ENCODE measurements at places on chromosomes 11 and 22. TPM values are rescaled to one million over a fixed set of nuclear protein-coding genes. Genes with fewer than 3 reads are reported as not detected.

Gene OR52I1
- not detected for total RNA-seq

Gene CD3D
- not detected for total RNA-seq

Gene MPPED2
- 0.44 TPM for total RNA-seq

Gene EHF
- total RNA-seq = 0.33 TPM

Gene MS4A12
- total RNA-seq = not detected

Gene MCAM
- 2.3 TPM for total RNA-seq

Gene RIBC2
- under 0.01 TPM for total RNA-seq

Gene PHOX2A
- not detected for total RNA-seq

Gene MPZL2
- 0.73 TPM for total RNA-seq

Gene MAP6
- total RNA-seq = 1.2 TPM

Gene CHRNA10
- 0.50 TPM for total RNA-seq

Gene IGLL1
- not detected for total RNA-seq

Gene KCNJ5
- total RNA-seq = 0.17 TPM

Gene MS4A7
- not detected for total RNA-seq

Gene C11orf86
- not detected for total RNA-seq

Gene UNC93B1
- 15.7 TPM for total RNA-seq

Gene HSPB2
- total RNA-seq = 0.99 TPM

Gene MSANTD4
- 36.9 TPM for total RNA-seq

Gene LRRC74B
- not detected for total RNA-seq

Gene OR51B4
- not detected for total RNA-seq

Gene POTEH
- total RNA-seq = not detected

Gene ARHGEF17
- total RNA-seq = 44.7 TPM

Gene GRAP2
- not detected for total RNA-seq

Gene TBX10
- total RNA-seq = not detected

Gene TKFC
- total RNA-seq = 37.1 TPM

Gene LSP1
- 19.0 TPM for total RNA-seq

Gene KCNQ1
- under 0.01 TPM for total RNA-seq

Gene CNTF
- 1.5 TPM for total RNA-seq

Gene XBP1
- total RNA-seq = 144 TPM

Gene THRSP
- 0.15 TPM for total RNA-seq

Gene TREH
- total RNA-seq = not detected

Gene HTR3B
- total RNA-seq = not detected

Gene OR52E4
- total RNA-seq = not detected

Gene RAG2
- not detected for total RNA-seq

Gene MYBPC3
- total RNA-seq = not detected

Gene RBM7
- 35.6 TPM for total RNA-seq

Gene FEN1
- 25.2 TPM for total RNA-seq

Gene MPZL3
- 0.29 TPM for total RNA-seq

Gene GLB1L2
- total RNA-seq = 0.15 TPM

Gene BARX2
- not detected for total RNA-seq

Gene PRDM11
- 3.3 TPM for total RNA-seq

Gene ACRV1
- under 0.01 TPM for total RNA-seq

Gene DGKZ
- 41.6 TPM for total RNA-seq

Gene CHADL
- 5.0 TPM for total RNA-seq

Gene NPAS4
- 0.29 TPM for total RNA-seq

Gene TCP11L1
- total RNA-seq = 22.5 TPM

Gene KCNK7
- total RNA-seq = 0.50 TPM

All from smooth muscle cell of trachea (primary cell).